ENCODE measurements at places on chromosomes 3 and 15.

DNA sequence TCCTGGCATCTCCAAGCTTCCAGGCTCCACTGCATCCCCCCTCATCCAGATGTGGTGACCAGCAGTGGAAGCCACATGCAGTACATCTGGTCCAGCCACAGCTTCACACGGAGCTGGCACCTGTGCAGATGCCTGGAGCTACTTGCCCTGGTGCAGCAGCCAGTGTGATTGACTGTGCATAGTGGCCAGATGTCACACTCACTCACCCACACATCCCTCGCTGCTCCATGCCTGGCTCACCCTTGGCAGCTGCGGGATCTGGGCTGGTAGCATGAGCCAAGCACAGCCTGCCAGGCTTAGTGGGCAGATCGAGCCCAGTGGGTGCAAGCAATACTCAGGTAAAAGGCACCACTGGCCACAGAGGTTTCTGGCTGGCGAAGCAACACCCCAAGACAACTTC is 398.0 kb upstream of the CNTN4 start:
- DNase-seq, result no peak

DNA sequence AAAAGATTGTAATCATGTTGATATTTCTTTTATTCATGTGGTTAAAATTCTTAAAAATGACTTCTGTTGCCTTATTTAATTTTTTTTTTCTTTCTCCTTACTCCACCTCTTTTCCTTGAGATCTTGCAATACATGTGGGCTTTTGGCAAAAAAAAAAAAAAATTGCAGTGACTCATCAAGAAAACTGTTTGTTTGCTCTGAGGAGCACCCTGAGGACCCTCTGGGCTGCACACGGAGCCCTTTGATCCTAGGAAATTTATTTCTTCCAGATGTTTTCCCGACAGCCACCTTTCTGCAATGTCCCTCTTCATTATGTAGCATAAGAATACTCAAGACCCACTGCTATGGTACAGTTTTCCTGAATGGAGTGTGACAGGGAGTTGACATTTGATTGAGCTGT is 371.7 kb downstream of the ZBTB20 start:
- DNase-seq, result no peak

- no peak for DNase-seq
Observed at GRCh38 chr15:65870889-65871533, 1.7 kb downstream of the RAB11A start.

- no peak for DNase-seq
Observed at GRCh38 chr15:88982304-88982945, 69.2 kb upstream of the MFGE8 start.

DNA sequence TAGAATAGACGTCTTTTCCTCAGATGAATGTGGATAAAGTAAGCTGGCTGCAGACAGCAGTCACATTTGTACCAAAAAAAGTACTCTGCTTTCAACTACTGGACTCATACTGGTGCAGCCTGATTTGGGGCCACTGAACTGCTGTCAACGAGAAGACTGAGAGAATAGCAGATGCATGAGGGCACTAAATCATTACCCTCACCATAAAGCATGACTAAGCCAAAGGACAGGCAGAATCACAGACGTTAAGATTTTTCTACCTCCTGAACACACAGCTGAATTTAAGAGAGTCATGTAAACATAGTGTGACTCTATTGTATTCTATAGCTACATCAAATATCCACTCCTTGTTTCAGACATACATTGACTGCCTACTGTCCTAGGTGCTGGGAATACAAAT is 67.8 kb upstream of the CDAN1 start:
- no peak for DNase-seq

GRCh38 chr3:161915418-161915750 is 418.8 kb downstream of the OTOL1 start:
- no peak for DNase-seq

- no peak for DNase-seq
Observed at GRCh38 chr3:144585953-144586352, 614.3 kb downstream of the DIPK2A start.

- DNase-seq, result no peak
Observed at GRCh38 chr3:144746631-144747030, 775.0 kb downstream of the DIPK2A start.

- DNase-seq, result no peak
Observed at GRCh38 chr3:10010421-10010877, 15.8 kb upstream of the FANCD2 start.

DNA sequence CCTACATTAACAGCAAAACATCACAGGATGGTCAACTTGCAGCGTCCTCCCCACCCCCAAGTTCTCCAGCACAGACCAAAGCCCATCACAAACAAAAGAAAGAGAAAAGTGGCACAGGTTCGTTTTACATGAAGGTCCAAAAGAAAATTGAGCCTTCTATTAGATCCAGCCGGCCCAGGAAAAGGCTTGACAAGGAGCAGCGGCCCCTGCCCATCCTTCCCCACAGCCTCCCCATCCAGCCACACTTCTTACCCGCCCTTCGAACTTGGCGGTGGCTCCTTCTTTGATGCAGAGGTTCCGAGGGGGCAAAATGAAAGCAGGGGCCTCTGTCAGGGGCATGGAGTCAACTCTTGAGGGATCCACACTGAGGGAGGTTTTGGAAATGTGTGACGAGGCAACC is 90.7 kb downstream of the MYLK start:
- no peak for DNase-seq

DNA sequence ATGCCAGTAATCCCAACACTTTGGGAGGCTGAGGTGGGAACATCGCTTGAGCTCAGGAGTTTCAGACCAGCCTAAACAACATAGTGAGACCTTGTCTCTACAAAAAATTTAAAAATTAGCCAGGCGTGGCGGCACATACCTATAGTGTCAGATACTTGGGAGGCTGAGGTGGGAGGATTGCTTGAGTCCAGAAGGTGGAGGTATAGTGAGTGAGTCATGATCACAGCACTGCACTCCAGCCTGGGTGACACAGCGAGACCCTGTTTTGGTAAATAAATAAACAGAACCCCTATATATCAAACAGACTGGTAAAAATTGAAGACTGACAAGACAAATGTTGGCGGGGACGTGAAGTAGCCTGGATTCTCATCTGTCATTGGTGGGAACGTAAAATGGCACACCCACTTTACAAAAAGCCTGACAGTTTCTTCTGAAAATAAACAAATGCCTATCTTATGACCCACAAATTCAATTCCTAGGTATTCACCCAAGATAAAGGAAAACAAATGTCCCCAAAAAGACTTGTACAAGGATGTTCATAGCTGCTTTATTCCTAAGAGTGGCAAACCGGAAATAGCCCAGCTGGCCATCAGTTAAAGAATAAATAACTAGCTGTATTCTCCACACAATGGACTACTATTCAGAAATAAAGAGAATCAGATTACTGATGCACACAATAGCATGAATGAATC is 47.0 kb upstream of the GK5 start:
- DNase-seq, result no peak

- DNase-seq, result no peak
Observed at GRCh38 chr3:34696831-34697230, 898.4 kb downstream of the PDCD6IP start.

- no peak for DNase-seq
Observed at GRCh38 chr3:53023072-53023823, 22.6 kb downstream of the SFMBT1 start.

DNA sequence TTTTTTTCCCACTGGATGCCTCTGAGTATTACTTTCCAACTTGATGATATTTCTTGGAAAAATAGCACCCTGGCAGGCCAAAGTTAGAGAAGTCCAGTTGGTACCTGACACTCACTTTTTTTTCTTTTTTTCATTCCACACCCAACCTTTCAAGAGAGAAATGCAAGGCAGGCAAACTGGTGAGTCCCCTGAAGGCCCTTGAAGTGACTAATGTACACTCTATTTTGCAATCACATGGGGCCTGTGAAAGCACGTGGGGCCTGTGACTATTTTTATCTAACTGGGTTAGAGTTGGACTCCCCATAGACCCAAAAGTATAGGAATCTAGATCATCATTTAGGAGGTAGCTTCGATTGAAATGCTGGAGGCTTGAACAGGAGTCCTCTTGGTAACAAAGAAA is 316.7 kb downstream of the CHL1 start:
- no peak for DNase-seq

All from left forelimb (tissue), 1 donor.